ENCODE measurements at places on chromosomes 1 and 21.

GRCh38 chr1:31019401-31019800, 46.1 kb downstream of the PUM1 start:
- DNase-seq = no peak

GRCh38 chr1:85321237-85321964, 45.0 kb upstream of the BCL10 start:
- DNase-seq = no peak

DNA sequence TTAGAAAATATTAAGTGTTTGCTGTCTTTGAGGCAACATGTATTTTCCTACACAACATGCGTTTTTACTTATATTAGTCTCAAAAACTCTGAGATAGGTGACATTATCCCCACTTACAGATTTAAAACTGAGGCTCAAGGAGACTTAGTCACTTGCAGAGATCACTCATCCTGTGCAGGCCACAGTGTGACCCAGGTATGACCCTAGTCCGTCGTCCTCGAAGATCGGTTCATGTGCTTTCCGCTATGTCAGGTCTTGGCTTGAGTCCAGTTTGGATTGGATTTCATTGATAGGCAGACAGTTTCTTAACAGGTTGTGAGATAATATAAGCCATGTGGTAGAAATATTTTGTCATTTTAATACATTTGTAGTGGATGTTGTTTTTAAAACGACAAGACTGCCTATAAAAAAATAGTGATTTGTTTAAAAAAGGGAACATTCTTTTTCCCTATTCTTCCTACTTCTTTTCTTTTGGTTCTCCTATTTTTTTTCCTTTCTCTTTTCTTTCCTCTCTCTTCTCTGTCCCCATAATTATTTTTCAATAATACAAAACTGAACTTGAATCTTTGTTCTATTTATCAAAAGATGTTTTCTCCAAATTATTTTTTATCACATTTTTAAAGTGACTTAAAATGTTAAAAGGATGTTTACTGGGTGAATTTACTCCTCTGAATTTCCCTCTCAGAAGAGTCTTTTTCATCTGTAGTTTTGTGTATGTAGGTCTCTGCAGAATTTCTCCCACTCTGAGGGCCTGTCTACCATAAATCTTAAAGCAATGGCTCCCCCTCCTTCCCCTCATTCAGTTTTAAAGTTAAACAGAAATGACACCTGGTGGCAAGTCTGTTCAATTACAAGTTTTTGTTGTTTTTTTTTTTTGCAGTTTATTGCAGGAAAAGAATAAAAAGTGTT, 81.8 kb downstream of the PHTF1 start:
- no peak for DNase-seq

DNA sequence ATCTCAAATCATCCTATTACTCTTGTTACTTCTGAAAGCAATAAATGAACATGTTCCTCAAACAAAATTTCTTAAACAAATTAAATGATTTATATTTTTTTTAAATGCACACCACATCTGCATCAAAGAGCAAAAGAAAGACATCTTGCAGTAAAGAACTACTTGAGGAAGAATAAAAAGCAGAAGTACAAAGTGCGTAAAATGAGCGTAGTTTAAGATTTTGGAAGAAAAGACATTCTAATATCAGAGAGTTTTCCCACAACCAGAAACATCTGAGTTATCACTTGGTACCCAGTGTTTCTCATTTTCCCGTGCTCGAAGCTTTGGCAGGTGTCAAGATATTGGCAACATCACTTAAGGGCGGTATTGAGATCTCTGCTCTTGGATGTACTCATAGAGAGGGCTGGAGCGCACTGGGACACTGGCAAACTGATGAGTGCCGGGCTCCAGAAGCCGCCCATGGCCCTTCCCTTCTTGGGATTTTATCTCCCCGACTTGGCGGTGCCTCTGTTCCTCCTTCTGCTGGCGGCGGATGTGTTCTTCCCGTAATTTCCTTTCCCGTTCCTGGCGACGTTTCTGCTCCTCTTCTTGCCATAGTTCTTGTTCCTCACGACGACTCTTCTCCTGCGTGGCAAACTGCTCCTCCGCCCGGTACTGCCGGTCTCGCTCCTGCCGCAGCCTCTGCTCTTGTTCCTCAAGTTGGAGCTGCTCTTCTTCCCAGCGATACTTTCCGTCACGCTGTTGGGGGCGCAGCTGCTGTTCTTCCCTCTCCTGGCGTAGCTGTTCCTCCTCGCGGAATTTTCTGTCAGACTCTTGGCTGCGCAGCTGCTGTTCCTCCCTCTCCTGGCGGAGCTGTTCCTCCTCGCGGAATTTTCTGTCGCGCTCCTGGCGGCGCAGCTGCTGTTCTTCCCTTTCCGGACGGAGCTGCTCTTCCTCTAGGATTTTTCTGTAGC, 7.9 kb downstream of the TCHH start:
- DNase-seq = no peak

DNA sequence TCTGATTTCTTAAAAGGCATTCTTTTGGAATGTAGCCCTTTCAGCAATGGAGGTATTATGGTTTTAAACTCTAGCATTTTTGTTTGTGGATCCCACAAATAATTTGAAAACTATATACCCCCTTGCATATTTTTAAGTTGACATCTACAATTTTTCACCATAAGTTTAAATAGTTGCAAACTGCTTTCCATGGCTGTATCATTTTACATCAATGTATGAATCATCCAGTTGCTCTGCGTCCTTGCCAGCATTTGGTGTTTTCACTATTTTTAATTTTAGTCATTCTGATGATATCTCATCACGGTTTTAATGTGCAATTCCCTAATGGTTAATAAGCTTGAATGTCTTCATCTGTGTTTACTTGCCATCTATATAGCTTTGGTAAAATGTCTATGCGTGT, 20.7 kb downstream of the DIPK1A start:
- no peak for DNase-seq

DNA sequence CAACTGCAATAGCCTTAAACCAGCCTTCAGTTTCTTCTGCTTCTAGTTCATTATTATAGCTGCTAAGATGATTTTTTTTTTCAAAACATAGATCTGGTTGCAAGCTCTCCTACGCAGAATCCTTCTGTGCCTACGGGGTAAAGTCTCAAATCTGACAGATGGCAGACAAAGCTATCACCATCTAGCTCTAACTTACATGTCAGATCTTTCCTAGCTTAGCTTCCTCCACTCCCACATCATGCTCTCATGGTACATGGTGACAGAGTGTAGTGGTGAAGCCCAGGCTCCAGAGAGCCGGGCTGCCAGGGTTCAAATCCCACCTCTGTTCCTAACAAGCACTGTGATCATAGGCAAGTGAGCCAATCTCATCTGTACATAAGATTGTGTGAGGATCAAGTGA, 24.2 kb upstream of the GUCA2B start:
- DNase-seq = no peak

GRCh38 chr1:192817246-192817645, 8.4 kb downstream of the RGS2 start:
- DNase-seq = no peak

DNA sequence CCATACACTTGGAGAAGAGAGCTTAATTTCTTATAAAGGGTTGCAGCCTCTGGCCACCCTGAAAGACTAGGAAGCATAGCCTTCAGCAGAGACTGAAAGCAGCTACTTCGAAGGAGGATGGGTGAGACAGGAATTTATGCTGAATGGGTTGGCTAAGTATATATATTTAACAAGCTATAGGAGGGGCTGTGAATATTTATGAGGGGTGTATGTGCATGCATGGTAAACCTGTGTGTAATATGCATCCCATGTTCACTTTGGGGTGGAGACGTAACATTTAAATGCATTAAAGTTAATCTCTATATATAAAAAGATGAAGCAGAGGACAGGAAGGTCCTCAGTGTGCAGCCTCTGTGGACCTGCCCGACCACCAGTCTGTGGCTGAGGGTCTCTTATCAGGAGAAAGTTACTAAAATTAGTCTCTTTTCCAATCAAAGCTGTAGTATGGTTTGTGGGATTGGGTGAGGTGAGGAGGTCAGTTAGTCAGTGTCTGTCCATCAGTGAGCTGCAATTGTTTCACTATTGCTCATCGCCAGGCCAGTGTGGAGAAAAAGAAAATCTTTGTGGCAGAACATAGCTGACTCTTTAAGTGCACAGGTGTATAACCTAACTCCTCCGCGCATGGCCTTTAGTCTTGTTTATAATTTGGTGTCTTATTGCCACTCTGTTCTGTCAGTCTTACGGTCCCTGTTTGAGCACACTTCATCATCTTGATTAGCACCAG, 35.4 kb upstream of the DSCAM start:
- no peak for DNase-seq

- no peak for DNase-seq
Measured at GRCh38 chr1:245896258-245896657, 610.8 kb downstream of the SMYD3 start.

All from activated CD8-positive, alpha-beta memory T cell treated with anti-CD3 and anti-CD28 coated beads for 1 hour (primary cell).